AG04449 (cell line): ENCODE measurements at places on chromosomes 3 and 15.

GRCh38 chr15:50380089-50380488 is 25.1 kb upstream of the GABPB1 start:
- DNase-seq, result no peak

DNA sequence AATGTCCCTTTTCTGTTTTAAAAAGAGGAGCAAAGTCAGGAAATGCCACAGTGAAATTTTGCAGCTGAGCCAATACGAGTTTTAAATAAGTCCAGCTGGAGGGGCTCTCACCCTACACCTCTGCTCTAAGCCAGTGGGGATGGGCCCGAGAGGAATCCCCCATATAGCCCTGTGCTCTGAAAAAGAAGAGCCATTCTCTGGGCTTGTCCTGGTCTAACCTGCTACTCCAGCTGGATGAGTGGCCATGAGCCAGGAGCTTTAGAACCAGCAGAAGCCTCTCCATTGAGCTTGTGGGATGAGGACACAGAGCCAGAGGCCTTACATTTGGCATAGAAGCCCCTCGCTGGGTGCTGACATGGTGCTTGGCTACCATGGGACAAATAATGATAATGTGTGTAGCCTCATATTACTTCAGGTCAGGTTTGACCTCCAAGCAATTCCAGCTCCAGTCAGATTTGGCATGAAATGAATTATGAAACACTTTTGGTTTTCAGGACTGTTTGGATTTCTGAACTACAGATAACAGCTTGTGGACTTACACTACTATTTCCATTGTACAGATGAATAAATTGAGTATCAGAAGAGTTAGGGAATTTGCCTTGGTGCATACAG is 172.4 kb downstream of the CHST2 start:
- DNase-seq, result no peak

DNA sequence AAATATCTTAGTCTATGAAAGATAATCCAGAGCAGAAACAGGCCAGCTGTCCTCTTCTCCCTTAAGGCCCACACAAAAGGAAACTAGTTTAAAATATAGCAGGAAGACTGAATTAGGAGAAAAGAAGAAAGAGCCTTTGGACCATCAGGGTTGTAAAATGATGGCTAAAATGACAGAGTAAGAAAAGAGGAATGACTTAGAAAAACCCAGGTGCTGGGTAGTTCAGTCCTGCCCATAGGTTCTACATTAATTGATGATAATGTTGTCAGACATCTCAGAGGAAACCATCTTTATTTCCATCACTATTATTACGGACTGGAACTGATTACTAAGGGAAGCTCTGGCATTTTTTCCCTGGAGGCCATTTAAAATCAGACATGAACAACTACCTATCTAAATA is 142.8 kb upstream of the STT3B start:
- no peak for DNase-seq

DNA sequence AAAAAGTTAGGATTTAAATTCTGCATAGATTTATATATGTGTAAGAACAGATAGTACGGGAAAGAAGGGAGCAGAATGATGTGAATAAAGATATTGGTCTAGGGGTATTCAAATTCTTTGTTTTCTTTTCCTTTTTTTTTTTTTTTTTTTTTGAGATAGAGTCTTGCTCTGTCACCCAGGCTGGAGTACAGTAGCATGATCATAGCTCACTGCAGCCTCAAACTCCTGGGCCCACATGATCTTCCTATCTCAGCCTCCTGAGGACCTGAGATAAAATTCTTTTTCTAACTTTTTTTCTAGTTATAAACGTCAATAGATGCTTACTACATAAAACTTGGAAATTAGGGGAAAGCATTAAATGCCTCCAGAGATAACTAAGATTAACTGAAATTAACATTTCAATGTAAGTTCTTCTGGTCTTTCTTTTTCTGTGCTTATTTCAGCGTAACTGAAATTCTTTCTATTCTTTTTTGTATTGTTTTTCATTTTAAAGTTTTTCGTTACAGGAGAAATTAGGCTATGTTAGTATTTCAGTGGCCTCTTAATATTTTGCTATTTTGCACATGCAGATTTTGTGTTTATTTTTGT is 29.2 kb downstream of the UBE2Q2 start:
- DNase-seq, result no peak

DNA sequence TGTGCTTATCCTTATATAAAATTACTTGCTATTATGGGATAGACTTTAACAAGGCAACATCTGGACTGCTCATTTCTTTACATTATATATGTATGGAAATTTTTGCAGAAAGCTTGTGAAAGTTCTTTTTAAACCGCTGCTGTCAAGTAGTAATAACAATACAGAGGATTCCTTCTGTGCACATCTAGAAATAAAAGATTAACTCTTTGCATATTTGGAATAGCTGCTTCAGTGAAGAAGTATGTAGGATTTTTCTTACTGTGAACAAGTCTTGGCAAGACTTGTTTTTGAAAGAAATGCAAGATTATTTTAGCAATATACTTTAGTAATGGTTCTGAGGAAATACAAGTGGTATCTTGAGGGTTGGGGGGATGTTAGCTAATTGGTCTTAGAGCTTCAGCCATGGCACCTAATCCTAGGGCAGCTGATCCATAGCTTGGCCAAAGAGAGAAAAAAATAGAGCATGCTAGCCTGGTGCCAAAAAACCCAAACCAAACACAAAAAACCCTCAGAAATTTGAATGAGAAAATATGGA is 4.3 kb downstream of the PRKCI start:
- DNase-seq, result peak; percentile 33

DNA sequence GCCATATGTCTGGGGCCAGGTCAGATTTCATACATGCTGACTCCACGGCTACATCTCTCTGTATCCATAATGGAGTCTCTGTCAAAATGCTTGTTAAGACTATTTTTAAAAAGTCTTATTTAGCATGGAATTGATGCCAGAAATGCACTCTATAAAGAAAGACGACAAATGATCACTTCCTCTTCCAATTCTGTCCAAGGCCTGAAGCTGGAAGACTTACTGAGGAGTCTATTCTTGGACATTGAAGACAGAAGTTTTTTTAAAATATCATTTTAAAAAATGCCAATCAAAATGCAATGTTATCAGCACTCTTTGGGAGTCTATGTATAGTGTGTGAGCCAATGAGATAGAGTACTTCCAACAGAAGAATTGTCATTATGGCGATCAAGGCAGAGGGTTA is 27.9 kb upstream of the NMNAT3 start:
- no peak for DNase-seq

DNA sequence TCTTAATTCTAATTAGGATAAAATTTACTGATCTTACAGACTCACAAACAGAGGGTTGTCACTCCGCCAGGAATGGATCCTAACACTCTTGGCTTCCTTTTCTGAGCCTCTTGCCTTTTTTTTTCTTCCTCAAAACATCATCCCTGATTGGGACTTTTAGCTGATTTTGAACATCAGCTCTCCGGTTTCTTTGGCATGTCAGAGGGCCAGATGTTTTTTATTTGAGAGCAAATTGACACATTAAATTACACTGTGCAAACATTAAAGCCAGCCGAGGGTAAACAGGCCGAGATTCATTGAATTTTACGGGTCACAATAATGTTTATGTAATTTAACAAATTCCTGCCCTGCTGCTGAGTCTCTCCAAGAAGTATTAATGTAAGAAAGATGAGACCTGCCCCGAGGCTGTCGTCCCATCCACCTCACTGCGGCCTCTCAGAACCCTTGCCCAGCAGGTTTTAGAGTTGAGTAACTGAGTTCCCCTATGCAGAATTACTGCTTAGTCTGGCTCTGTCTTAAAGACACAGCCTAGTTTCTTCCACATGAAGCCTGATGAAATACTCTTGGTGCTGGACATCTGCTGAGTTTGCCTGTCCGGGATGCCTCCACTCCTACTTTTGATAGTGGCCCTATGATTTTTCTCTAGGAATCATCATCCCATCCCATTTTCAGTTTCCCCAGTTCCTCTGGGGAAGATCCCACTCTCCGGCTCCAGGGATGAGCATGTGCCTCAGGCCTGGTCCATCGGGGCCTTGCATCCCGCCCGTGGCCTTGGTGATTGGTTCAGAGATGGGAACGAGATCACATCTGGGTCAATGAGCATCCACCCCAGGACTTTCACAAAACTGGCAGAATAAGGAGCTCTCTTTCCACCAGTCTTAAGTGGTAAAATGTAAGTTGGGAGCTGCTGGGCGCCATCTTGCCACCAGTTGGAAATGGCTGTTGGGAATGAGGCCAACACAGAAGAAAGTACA is 226.6 kb upstream of the TLE3 start:
- peak; percentile 34 for DNase-seq

- DNase-seq, result peak; percentile 14
Measured at GRCh38 chr15:50256188-50257041, 9.1 kb downstream of the HDC start.

GRCh38 chr15:68022061-68022460 is 32.1 kb upstream of the PIAS1 start:
- no peak for DNase-seq

DNA sequence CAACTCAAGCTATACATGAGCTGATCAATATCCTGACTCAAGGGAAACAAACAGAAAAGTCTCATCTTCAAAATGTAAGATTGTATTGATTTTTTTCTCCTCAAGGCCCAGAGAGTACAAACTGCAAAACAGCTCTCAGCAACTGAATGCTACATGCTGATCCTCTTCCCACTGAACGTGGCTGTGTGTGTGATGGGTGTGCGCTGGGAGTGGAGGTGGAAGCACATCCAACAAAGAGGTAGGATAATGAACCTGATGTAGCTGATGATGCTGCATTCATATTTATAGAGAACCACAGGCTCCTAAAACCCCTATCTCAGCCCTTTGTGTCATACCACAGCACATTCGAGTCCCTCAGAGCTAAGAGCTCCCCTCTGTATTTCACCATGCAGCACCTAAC is 56.8 kb downstream of the GABRB3 start:
- no peak for DNase-seq

DNA sequence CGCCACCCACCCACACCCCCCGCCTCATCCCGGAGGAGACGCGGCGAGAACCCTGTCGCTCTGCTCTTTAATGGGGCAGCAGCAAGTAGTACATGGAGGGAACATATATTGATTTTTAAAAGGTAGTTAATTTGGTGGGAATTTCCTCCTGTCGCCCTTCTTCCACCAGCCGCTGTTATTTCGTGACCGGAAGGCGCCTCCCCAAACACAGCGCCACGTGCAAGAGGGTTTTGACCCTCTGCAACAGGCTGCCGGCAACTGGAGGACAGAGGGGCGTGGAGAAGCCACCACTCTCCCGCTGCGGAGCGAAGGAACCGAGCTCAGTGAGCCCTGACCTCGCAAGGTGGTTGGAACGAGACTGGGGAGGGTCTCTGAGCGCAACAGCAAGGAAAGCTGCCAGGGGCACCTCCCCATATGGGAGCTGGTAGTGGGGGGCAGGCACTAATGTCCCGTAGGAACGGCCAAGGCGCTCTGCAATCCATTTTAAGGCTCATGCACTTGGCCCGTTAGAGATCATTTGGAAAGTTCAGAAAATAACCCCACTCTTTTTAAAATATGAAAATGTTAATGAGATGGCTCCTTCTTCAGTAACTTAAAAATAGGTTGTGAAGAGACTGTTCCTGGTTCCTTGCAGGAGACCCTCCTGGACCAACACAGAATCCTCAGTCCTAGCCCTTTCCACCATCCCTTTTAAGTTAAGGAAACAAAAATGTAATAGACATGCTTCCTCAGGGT is 4.3 kb downstream of the ONECUT1 start:
- DNase-seq, result no peak

- no peak for DNase-seq
Measured at GRCh38 chr3:184235381-184236032, 6.1 kb downstream of the VWA5B2 start.

DNA sequence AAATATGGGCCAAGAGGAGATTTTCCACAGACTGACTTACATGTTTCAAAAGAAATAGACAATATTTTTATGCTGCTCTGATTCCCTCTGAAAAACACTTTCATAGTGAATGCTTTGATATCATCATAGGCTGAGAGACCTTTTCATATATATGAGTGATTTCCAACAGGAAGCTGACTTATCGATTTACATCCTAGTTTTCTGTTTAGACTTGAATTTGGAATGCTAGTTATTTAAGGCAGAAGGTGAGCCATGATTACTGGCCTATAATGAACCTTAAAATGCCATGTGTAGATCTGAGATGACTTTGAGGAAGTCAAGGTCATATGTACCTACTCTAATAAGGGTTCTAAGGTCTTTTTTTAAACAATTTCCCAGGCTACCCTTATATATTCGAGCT is 1126.1 kb downstream of the ROBO1 start:
- DNase-seq, result no peak
